Sigmoid colon (tissue), 7 donors: ENCODE measurements at places on chromosomes 16 and 17. TPM values are rescaled to one million over a fixed set of nuclear protein-coding genes. Genes with fewer than 3 reads are reported as not detected.

The KRT32 gene
- not detected for total RNA-seq

The RNF167 gene
- total RNA-seq, result 71.2 TPM

The ANKRD40CL gene
- not detected for total RNA-seq

The TXNDC11 gene
- 26.0 TPM for total RNA-seq

The EVI2B gene
- 6.9 TPM for total RNA-seq

The CMTM2 gene
- not detected for total RNA-seq

The CAPNS2 gene
- 0.95 TPM for total RNA-seq

The GP1BA gene
- not detected for total RNA-seq

The MYH13 gene
- total RNA-seq, result not detected

- peak; percentile 40 for DNase-seq
- peaks cover 29% of the 10 kb centered on the region for H3K4me1 ChIP-seq
- no peaks in the 10 kb centered on the region for H3K27me3 ChIP-seq
- no peak overlapping the region for H3K4me3 ChIP-seq
- no peaks in the 10 kb centered on the region for H3K36me3 ChIP-seq
Observed at GRCh38 chr16:85400305-85401205, 212.6 kb upstream of the GSE1 start.

GRCh38 chr16:61362585-61362984 lies 673.7 kb downstream of the CDH8 start:
- no peaks in the 10 kb centered on the region for H3K27me3 ChIP-seq
- no peak overlapping the region for H3K4me3 ChIP-seq
- DNase-seq, result no peak

- H3K4me1 ChIP-seq, result no peaks in the 10 kb centered on the region
- no peak for DNase-seq
- H3K27me3 ChIP-seq, result no peaks in the 10 kb centered on the region
- no peak overlapping the region for H3K4me3 ChIP-seq
- H3K27ac ChIP-seq, result no peak overlapping the region
Observed at GRCh38 chr16:29653471-29653870, 9.6 kb upstream of the SPN start.

DNA sequence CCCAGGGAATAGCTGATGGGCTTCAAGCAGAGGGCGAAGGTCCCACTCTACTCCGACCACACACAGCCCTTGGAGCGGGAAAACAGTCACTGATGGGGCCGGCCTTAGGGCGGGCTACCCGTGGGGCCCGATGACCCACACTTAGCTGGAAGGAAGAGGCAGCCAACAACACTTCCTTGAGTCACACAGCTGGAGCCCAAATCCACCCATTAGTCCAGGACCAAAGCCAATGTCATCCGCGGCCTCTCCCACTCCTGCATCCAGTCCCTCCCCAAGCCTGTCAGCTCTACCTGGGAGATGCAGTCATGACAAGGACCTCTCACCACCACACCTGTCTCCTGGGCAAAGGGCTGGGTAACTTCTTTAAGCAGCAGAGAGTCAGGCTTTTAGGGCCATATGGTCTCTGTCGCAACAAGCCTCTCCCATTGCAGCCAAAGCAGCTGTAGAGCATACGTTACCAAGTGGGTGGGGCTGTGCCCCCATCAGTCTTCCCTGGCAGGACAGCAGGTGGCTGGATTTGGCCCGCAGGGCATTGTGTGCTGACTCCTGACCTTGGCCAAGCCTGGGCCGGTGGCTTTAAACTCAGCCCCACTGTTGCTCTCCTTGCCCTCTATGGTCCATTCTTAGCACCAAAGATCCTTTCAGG lies 110.7 kb downstream of the SOCS1 start:
- no peak for DNase-seq
- H3K4me3 ChIP-seq, result no peak overlapping the region
- H3K27ac ChIP-seq, result no peak overlapping the region
- no peaks in the 10 kb centered on the region for H3K36me3 ChIP-seq
- H3K4me1 ChIP-seq, result no peaks in the 10 kb centered on the region
- no peaks in the 10 kb centered on the region for H3K27me3 ChIP-seq

DNA sequence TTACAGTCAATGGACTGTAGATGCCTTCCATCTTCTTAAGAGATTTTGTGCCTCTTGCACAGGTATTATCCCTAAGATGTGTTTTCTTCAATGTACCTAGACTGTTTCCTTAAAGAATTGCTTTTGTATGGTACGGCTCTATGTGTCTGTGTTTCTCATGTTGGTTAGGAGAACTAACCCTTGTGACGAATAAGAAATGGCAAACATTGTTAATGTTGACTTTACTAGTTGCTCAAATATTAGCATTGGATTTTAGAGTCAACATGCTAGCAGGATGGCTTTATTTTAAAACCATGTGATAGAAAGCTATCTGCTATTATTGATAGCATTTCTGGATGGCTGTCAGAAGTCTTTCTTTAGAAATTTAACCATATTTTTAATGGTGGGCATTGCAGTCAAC lies 34.5 kb downstream of the WWOX start:
- no peak for DNase-seq
- H3K27ac ChIP-seq, result no peak overlapping the region
- no peaks in the 10 kb centered on the region for H3K27me3 ChIP-seq
- no peaks in the 10 kb centered on the region for H3K4me1 ChIP-seq
- H3K4me3 ChIP-seq, result no peak overlapping the region
- H3K36me3 ChIP-seq, result no peaks in the 10 kb centered on the region

GRCh38 chr17:17910060-17910459 lies 62.1 kb downstream of the TOM1L2 start:
- peaks cover 38% of the 10 kb centered on the region for H3K4me1 ChIP-seq
- no peak overlapping the region for H3K4me3 ChIP-seq
- H3K36me3 ChIP-seq, result peaks cover 5% of the 10 kb centered on the region
- H3K27me3 ChIP-seq, result no peaks in the 10 kb centered on the region
- H3K27ac ChIP-seq, result no peak overlapping the region
- peak; percentile 43 for DNase-seq

- no peak for DNase-seq
- H3K36me3 ChIP-seq, result no peaks in the 10 kb centered on the region
- H3K4me1 ChIP-seq, result peaks cover 53% of the 10 kb centered on the region
- H3K27me3 ChIP-seq, result no peaks in the 10 kb centered on the region
- H3K27ac ChIP-seq, result no peak overlapping the region
Observed at GRCh38 chr16:89431630-89432029, 58.7 kb downstream of the ANKRD11 start.

DNA sequence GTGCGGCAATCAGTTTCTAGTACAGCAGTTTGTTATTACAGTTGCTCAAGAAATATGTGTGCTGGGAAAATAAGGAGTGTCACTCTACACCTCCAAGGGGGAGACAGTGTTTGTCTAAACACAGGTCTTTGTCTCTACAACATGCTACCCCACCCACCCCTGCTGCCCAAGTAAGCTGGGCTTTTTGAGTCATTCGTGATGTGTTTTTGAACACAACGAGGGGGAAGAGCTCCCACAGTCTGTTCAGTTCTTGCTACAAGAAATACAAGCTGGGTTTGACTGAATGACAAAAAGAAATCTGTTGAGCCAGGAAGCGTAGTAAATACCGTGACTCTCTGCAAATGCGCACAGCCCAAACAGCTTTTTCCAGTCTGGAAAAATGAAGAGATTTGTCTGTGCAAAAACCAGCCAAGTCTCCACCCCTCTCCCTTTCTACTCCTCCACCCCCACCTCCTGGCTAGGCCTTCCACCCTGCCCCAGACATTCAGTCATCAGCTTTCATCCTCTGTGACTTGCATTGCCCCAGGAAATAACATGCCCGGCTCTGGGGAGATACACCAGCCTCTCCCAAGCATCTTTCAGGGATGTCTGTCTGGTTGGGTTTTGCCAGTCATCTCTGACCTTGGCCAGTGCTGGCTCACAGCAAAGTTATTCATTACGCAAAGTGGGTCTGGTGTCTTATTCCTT lies 25.7 kb downstream of the CHD9 start:
- H3K27me3 ChIP-seq, result no peaks in the 10 kb centered on the region
- H3K27ac ChIP-seq, result peak overlapping the region; percentile 67
- DNase-seq, result peak; percentile 88
- H3K36me3 ChIP-seq, result no peaks in the 10 kb centered on the region

GRCh38 chr17:65496801-65497200 lies 64.6 kb downstream of the AXIN2 start:
- H3K27me3 ChIP-seq, result no peaks in the 10 kb centered on the region
- DNase-seq, result no peak
- peaks cover 4% of the 10 kb centered on the region for H3K4me1 ChIP-seq
- no peak overlapping the region for H3K4me3 ChIP-seq

DNA sequence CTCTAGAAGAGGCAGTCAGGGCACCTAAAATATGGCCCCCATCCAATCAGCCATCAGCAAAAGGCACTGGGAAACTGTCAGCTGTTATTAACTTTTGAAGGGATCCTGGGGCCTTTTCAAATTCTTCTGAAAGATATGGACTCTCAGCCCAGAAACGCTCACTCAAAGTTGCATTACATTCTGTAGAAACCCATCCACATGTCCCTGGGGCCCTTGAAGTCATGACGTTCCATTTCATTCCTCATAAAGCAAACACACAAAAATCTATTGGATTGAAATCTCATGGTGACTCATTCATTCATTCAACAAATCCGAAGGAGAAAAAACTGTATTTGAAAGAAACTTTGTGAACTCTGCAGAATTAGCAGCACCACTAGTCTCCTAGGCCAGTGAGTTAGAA lies 215.3 kb downstream of the C16orf95 start:
- H3K4me3 ChIP-seq, result no peak overlapping the region
- H3K27ac ChIP-seq, result no peak overlapping the region
- H3K4me1 ChIP-seq, result no peaks in the 10 kb centered on the region
- no peak for DNase-seq

- H3K27ac ChIP-seq, result no peak overlapping the region
- peaks cover 19% of the 10 kb centered on the region for H3K4me1 ChIP-seq
- no peak for DNase-seq
- no peaks in the 10 kb centered on the region for H3K36me3 ChIP-seq
Observed at GRCh38 chr17:81251094-81251708, 12.1 kb downstream of the NDUFAF8 start.

DNA sequence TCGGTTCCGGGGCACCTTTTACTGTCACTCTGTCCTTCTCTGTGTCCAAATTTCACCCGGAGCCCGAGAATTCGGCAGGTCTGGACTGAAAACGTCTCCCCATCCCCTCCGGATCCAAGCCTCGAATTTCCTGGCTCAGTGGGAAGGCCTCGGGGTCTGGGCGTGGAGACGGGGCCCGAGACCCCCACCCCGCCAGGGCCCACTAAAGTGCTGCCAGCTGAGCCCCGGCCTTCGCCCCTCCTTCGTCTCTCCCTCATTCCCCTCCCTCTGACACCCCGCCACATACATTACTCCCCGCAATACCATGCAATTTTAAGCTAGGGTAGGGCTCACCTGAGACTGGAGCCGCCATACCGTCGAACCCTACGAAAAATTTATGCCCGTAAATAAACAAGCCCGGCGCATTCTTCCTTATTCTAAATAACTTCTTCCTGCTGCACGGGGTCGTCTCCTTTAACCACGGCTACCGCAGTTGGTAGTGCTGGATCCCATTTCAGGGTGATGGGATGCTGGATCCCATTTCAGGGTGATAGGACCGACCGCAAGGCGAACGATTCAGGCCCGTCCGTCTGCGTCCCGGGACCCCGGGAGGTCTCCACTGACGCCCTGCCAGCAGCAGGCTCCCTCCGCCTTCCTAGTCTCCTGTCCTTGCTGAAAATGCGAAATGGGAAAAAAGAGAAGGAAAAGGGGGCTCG lies 4.4 kb upstream of the OR1F1 start:
- no peak overlapping the region for H3K27ac ChIP-seq
- H3K27me3 ChIP-seq, result peaks cover 80% of the 10 kb centered on the region
- peaks cover 19% of the 10 kb centered on the region for H3K4me1 ChIP-seq
- H3K36me3 ChIP-seq, result no peaks in the 10 kb centered on the region
- H3K4me3 ChIP-seq, result no peak overlapping the region

DNA sequence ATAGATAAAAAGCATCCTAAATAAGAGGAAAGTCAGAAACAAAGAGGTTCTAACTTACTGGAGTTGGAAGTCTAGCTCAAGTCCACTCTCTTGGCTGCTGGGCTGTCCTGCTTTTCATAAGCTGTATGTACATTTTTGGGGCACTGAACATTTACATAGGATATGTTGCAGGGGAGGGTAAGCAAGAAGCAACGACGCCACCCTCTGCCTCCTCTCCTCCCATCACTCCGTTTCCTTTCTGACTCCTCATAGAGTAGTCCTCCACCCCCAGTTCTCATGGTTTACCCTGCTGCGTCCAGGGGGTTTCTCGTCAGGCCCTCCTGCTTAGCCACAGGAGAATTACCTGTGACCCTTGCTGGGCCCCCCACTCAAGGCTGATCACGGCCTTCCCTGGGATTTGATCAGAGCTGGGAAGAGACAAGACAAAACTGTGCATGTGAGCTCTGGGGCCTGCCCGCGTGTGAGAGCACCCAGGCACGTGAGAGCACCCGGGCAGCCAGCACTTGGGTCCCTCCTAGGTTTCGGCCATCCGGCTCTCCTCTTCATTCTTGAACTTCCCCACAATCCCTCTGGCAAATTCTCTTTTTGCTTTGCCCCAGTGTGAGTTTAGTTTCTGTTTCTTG lies 37.1 kb downstream of the TMEM11 start:
- no peak overlapping the region for H3K4me3 ChIP-seq
- no peaks in the 10 kb centered on the region for H3K36me3 ChIP-seq
- DNase-seq, result peak; percentile 32
- H3K4me1 ChIP-seq, result peaks cover 18% of the 10 kb centered on the region
- H3K27ac ChIP-seq, result no peak overlapping the region

DNA sequence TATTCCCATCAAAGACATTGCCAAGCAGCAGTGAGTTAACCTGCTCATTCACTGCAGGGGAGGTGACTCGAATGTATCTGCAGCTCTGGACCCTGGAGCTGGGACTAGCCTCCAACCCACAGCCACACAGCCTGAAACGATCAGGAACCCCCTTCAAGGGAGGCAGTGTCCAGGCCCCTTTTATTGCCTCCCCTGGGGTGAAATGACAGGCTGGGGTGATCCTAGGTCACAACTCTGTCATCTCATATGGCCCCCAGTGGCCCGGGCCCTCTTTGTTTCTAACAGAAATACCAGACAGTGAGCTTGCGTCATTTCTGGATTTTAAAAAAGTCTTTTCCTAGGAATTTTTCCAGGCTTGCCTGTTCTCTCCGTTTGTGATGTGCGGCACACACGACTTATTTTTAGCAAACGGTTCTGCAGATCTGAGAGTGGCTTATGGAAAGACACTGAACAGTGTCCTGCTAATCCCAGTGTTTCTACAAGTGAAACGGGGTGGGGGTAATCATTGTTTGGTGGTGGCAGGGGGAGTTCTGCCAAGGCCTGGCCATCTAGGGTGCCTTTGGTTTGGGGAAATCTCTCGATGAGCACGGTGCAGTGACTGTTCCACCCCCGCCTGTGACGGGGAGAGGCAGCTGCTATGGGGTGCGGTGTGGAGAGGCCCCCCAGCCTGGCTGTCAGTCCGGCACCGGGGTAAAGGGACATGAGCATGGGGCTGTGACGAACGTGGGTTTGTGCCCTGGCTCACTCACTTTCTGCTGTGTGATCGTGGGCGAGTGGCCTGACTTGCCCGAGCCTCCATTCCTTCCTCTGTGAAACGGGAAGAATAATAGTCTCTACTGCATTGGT lies 27.2 kb downstream of the NAGPA start:
- no peaks in the 10 kb centered on the region for H3K36me3 ChIP-seq
- no peak for DNase-seq
- H3K4me1 ChIP-seq, result no peaks in the 10 kb centered on the region

DNA sequence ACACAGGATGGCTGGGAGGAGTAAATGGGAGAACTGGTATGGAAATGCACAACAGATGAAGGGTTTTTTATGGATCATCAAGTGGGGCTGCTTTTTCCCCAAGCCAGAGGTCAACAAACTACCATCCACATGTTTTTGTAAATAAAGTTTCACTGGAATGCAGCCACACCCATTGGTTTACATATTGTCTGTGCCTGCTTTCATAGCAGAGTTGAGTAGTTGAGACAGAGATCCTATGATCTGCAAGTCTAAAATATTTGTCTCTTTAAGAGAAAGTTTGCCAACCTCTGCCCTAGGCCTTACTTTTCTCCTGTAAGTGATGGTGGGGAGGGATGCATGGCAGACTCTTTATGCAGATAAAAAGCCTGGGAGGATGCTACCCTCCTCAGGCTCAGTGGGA lies 341.4 kb downstream of the CA10 start:
- no peaks in the 10 kb centered on the region for H3K4me1 ChIP-seq
- DNase-seq, result no peak
- H3K4me3 ChIP-seq, result no peak overlapping the region
- H3K27me3 ChIP-seq, result no peaks in the 10 kb centered on the region
